ENCODE measurements at places on chromosomes 2 and 18.
A peak's percentile ranks its signal among the peaks of the same experiment; 100 is the strongest.

DNA sequence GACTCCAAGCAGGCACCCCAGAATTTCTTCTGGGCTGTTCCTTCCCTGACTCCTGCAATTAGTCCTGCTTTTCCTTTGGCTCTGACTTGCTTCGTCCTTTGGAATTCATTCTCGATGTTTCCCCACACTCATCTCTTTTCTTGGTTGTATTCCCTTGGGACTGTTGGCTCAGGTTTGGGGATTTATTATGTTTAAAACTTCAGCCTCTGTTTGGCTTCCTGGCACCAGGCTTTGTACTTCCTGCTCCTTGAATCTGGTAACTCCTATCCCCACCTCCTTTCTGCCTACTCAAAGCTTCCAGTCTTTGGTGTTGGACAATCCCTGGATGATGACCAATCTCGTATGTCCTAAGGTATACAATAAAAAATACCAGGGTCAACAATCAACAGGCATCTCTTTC, 1.8 kb upstream of the KCNE4 start:
- DNase-seq = no peak

GRCh38 chr2:120586507-120587278, 149.0 kb upstream of the GLI2 start:
- DNase-seq = no peak

DNA sequence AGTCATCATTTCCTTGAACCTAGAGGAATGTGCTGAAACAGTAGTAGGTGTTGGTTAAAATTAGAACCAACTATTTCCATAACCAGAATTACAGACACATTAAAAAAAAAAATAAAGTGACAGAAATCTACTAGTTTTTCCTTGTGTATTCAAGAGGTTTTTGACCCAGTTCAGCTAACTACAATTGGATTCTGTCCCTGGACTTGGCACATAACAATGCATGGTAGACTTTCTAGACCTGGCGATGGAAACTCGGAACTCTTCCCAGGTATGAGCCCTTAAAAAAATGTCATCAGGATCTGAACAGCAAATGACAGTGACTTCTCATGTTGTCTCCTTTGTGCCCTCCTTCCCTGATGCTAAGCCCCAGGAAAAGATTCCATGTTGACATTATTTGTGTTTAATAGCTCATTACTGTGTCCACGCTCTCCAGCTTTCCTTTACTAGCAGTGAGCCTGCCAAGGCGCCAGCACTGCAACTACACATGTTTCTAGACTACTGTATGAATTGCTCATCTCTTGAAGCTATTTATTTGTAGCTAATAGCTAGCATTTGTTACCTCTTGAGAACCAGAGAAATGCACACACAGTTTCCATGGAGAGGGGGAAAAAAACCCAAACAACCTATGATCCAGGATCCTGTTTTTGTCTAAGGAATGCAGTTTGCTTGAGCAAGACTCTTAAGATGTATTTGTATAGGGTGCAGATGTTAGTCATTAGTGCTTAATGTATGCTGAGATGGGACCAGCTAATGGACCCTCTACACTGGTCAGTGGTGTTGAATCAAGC, 148.5 kb downstream of the FMNL2 start:
- no peak for DNase-seq

- DNase-seq = peak; percentile 6
Measured at GRCh38 chr2:45754131-45755010, 102.9 kb downstream of the PRKCE start.

GRCh38 chr18:76275727-76276313, 219.2 kb downstream of the ZNF516 start:
- DNase-seq = no peak

GRCh38 chr2:187462839-187463238, 14.8 kb upstream of the CALCRL start:
- DNase-seq = no peak

GRCh38 chr2:31992025-31992579, 18.7 kb downstream of the MEMO1 start:
- DNase-seq = no peak

DNA sequence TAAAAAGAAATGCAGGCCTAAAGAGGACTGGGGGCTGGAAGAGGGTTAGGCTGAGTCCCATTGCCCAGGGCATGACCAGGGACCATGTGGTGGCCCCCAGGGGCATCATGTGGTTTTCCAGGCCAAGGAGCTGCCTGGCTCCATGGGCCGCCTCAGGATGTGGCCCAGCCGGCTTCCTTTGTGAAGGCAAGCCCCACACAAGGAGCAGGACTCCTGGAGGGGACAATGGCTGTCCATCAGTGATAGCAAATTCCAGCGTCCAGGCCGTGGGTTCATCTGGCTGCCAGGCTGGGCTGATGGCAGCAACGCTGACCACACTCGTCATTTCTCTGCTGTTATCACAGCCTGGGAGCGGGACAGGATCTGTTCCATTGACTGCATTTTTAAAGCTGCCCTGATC, 82.5 kb downstream of the GBX2 start:
- no peak for DNase-seq

DNA sequence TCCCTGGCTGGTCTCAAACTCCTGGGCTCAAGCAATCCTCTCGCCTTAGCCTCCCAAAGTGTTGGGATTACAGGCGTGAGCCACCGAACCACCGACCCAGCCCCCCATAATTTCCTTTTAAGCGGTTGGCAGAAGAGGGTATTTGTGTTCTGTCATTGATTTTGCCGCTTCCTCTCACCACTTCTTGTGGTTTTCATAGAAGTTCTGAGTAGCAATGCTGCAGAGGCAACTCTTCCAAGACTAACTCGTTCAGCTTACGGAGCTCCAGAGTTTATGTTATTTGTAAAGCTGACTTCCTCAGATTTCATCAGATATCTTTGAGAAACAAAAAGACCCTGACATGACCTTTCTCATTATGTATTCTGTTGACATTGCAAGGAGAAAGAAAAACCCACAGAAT, 261.4 kb upstream of the KCNJ3 start:
- no peak for DNase-seq

- DNase-seq = no peak
Measured at GRCh38 chr2:55782528-55783173, 89.0 kb upstream of the PNPT1 start.

- DNase-seq = no peak
Measured at GRCh38 chr2:142862299-142862698, 15.2 kb upstream of the KYNU start.

GRCh38 chr2:63614983-63615945, 26.5 kb downstream of the MDH1 start:
- DNase-seq = no peak

DNA sequence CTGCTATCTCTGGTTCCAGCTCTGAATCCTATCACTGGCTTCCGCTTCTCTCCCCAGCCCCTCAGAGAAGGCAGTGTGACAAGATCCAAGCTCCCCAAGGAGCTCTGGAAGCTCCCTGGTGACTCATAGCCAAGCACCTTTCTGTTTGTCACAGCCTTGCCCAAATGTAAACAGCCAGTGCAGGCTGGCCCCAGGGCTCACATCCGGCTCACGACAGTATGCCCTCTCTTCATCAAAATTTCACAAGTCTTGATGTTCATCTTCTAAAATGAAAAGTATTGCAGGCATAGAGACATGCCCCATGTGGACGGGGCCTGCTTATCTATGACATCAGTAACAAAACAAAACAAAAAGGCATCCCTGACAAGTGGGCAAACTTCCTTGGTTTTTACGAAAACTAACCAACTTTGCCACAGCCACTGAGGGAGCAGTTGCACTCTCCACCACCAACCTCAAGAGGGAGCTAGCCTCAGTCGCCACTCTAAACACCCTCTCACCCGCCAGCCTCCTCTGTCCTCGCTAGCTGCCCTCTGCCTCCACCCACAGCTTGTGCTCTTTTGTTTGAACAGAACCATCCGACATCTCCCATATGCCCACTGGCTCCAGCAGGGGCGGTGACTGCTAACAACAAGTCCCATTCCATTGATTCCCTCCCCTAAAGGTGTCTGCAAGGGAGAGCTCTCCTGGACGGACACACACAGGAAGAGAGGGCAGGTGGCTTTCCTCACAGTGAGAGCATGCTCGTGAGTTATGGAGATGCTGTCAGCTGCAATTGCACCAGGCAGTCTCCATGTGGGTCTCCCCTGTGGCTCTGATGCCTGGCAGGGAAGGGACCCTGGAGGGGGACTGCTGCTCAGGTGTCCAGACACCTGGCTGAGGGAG, 71.0 kb upstream of the DAPL1 start:
- DNase-seq = no peak

DNA sequence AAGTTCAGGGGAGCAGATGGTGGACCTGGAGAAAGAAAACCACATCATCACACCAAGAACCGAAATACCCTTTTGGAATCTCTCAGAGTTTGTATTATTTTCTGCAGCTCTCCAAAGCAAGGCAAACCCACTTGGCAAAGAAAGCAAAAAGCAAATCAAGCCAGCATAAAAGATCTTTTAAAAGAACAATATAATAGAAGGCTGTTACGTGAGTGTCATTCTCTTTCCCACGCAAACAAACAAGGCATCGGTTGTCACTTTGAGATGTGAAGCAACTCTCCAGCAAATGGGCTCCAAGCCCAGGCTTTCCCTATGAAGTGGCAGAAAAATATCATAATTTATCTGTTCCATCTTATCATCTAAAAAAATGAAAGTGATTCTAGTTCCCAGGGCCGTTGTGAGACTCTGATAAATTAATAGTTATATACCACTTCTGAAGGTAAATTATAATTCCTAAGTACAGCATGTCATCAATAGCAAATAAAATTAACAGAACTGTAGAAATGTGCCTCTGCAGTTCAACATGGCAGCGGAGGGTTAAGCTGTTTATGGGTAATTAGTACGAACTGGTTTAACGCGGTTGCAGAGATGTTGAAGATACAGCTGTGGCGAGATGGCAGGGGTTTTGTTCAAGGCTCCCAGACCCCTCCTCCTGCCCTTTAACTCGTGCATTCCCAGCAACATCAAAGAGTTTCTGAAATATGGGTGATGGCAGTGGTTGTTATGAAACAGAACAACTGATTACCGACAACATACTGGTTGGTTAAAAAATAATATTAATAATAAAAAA, 89.2 kb downstream of the EPHA4 start:
- no peak for DNase-seq

DNA sequence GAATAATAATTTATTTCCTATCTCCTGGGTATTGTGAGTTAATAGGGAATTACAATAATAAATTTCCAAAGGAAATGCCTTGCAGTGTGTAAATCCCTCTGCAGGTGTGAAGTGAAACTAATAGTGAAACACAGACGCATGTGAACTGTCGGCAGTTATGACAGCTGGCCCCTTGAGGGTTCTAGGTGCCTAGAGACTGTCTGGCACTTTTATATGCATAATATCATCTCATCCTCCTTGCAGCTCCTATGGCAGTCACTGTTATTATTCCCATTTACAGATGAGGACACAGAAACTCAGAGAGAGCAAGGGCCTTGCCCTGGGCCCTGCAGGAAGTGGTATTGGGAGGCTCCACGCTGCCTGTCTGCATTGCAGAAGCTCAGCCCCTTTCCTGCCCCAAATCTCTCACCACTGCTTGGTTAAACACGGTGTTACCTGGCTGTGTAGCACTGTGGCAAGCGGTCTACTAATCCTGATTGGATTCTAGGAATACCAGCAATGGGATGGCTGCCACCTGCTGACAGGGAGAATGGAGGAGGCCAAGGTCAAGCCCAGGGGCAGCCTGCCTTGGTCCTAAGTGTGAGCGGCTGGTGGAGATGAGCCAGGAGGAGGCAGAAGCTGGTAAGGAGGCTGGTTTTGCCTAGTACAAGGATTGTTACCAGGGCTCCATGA, 32.8 kb upstream of the ACKR3 start:
- no peak for DNase-seq

DNA sequence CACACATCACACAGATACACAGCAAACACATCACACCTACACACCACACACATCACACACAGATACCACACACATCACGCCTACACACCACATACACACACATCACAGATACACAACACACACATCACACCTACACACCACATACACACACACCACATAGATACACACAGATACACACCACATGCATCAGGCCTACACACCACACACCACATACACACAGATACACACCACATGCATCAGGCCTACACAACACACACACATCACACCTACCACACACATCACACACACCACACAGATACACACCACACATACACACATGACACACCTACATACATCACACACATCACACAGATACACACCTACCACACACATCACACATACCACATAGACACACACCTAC, 158.8 kb downstream of the NDUFA10 start:
- no peak for DNase-seq
